ENCODE measurements at places on chromosomes 7 and 10.

- no peak for DNase-seq
These were observed 184.5 kb upstream of the PHF14 start for GRCh38 chr7:10789170-10789569.

- DNase-seq, result no peak
These were observed 51.5 kb downstream of the DOCK1 start for GRCh38 chr10:126956712-126957108.

- no peak for DNase-seq
These were observed 145.6 kb downstream of the DOCK4 start for GRCh38 chr7:112060625-112061024.

- no peak for DNase-seq
These were observed 65.7 kb downstream of the GTF2IRD1 start for GRCh38 chr7:74519395-74519794.

- DNase-seq, result no peak
These were observed 207.0 kb downstream of the SUGCT start for GRCh38 chr7:40341836-40342235.

GRCh38 chr7:151107882-151108281, 21.6 kb downstream of the AGAP3 start:
- DNase-seq, result no peak

DNA sequence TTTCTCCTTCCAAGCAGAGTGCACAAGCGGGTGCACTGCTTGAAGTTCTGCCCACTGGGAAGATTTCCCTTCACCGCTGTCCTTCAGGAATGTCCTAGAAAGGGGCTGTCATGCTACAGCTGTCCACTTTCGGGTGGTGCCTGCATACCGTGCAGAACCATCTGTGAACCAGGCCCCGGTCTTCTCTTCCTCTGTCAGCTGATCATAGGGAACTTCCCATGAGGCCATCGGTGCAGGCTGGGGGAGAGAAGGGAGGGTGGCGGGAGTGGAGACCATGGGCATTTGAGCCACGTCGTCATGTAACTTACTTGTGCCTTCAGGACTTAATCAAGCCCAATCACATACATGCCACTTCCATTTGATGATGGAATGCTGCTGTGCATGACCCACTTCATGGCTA, 111.6 kb downstream of the NKX6-2 start:
- no peak for DNase-seq

GRCh38 chr10:75972491-75973276, 541.3 kb downstream of the LRMDA start:
- DNase-seq, result no peak
